ENCODE measurements at places on chromosomes 5 and 9. TPM values are rescaled to one million over a fixed set of nuclear protein-coding genes. Genes with fewer than 3 reads are reported as not detected.
A peak's percentile ranks its signal among the peaks of the same experiment; 100 is the strongest.

DNA sequence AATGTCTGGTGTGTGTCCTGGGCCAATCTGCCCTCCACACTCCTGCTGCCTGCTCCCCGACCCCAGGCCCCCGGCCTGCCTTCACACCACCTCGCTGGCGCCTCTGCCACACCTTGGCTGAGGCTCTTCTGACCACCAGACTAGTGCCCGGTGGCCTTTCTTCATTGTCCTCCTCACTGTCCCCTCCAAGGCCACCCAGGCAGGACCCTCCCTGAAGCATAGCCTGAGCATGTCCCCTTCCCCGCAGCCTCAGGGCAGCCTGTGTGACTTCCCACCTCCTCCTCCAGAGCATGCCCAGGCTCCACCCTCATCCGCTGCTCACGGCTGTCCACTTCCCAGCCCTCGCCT lies 154.6 kb downstream of the OLFM1 start:
- H3K27me3 ChIP-seq, result no peaks in the 10 kb centered on the region
- no peaks in the 10 kb centered on the region for H3K36me3 ChIP-seq
- no peak for DNase-seq
- H3K4me3 ChIP-seq, result no peak overlapping the region

The MEGF10 gene
- polyA plus RNA-seq, result 0.10 TPM

- no peak for DNase-seq
- no peaks in the 10 kb centered on the region for H3K27me3 ChIP-seq
- no peaks in the 10 kb centered on the region for H3K36me3 ChIP-seq
- H3K4me1 ChIP-seq, result no peaks in the 10 kb centered on the region
- H3K27ac ChIP-seq, result no peak overlapping the region
Observed at GRCh38 chr5:100595812-100596173, 60.6 kb downstream of the FAM174A start.

GRCh38 chr5:154593071-154593470 lies 115.0 kb upstream of the HAND1 start:
- no peaks in the 10 kb centered on the region for H3K27me3 ChIP-seq
- no peak overlapping the region for H3K27ac ChIP-seq
- H3K4me3 ChIP-seq, result no peak overlapping the region
- H3K4me1 ChIP-seq, result no peaks in the 10 kb centered on the region
- H3K36me3 ChIP-seq, result no peaks in the 10 kb centered on the region
- no peak for DNase-seq

- H3K4me3 ChIP-seq, result no peak overlapping the region
- no peaks in the 10 kb centered on the region for H3K27me3 ChIP-seq
Observed at GRCh38 chr5:147170603-147171002, 64.2 kb upstream of the STK32A start.

The BHMT2 gene
- 18.4 TPM for polyA plus RNA-seq

DNA sequence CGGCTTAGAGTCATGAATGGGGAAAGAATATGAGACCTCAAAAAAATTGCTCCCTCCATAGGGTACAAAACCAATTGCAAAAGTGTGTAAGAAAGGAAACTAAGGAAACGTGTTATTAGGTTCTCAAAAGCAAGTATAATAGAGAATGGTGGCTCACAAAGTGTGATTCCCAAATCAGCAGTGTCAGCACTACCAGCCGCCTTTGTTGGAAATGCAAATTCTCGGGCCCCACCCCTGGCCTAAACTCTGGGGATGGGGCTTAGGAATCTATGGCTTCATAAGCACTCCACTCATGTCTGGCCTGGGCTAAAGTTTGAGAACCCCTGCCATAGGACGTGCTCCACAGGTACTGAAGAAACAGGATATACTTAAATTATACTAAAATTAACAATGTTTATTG lies 1.6 kb upstream of the CCDC69 start:
- H3K27ac ChIP-seq, result no peak overlapping the region
- H3K36me3 ChIP-seq, result no peaks in the 10 kb centered on the region

DNA sequence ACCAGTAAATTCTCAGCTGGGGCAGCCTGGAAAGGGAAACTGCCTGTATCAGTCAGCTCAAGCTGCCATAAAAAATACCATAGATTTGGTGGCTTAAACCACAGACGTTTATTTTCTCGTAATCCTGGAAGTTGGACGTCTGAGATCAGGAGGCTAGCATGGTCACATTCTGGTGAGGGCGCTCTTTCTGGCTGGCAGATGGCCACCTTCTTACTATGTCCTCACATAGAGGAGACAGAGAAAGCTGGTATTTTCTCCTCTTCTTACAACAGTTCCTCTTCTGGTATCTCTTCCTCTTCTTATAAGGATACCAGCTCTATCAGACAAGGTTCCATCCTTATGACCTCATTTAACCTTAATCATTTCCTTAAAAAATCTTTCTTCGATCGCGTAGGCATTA lies 50.5 kb upstream of the RFX3 start:
- H3K4me1 ChIP-seq, result no peaks in the 10 kb centered on the region
- H3K36me3 ChIP-seq, result no peaks in the 10 kb centered on the region
- no peak overlapping the region for H3K27ac ChIP-seq
- DNase-seq, result no peak
- no peaks in the 10 kb centered on the region for H3K27me3 ChIP-seq
- no peak overlapping the region for H3K4me3 ChIP-seq

GRCh38 chr5:170769898-170770416 lies 13.6 kb upstream of the GABRP start:
- no peak overlapping the region for H3K27ac ChIP-seq
- DNase-seq, result no peak
- no peak overlapping the region for H3K4me3 ChIP-seq
- no peaks in the 10 kb centered on the region for H3K36me3 ChIP-seq
- H3K4me1 ChIP-seq, result no peaks in the 10 kb centered on the region
- no peaks in the 10 kb centered on the region for H3K27me3 ChIP-seq

The ZMAT2 gene
- polyA plus RNA-seq, result 59.3 TPM

- no peak overlapping the region for H3K4me3 ChIP-seq
- H3K27me3 ChIP-seq, result no peaks in the 10 kb centered on the region
- H3K27ac ChIP-seq, result no peak overlapping the region
- no peak for DNase-seq
- H3K36me3 ChIP-seq, result no peaks in the 10 kb centered on the region
Observed at GRCh38 chr5:43149231-43149630, 28.5 kb downstream of the ZNF131 start.

GRCh38 chr5:77774981-77775789 lies 954 bp downstream of the TBCA start:
- no peaks in the 10 kb centered on the region for H3K27me3 ChIP-seq
- H3K4me3 ChIP-seq, result peak overlapping the region; percentile 97
- H3K27ac ChIP-seq, result peak overlapping the region; percentile 80

- no peaks in the 10 kb centered on the region for H3K27me3 ChIP-seq
- no peak overlapping the region for H3K4me3 ChIP-seq
- no peaks in the 10 kb centered on the region for H3K36me3 ChIP-seq
- H3K4me1 ChIP-seq, result no peaks in the 10 kb centered on the region
- no peak for DNase-seq
Observed at GRCh38 chr5:134995850-134996402, 28.2 kb downstream of the CATSPER3 start.

- DNase-seq, result no peak
Observed at GRCh38 chr9:111805830-111806241, 11.1 kb upstream of the SHOC1 start.

DNA sequence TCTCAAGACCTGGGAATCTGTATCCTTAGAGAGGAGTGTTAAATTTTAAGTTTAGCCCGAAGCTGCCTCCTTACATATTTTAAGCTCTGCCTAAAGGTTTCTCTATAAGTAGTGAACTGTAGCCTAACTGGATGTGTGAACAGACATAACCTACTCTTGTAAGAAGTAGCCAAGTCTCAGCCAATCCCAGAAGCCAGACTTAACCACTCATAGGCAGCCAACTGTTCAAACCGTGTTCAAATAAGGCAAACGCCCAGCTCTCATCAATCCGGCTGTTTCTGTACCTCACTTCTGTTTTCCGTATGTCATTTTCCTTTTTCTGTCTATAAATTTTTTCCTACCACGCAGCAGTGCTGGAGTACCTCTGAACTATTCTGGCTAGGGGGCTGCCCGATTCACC lies 58.7 kb upstream of the HRH2 start:
- no peaks in the 10 kb centered on the region for H3K36me3 ChIP-seq
- no peak overlapping the region for H3K27ac ChIP-seq
- no peaks in the 10 kb centered on the region for H3K4me1 ChIP-seq
- no peak for DNase-seq
- no peaks in the 10 kb centered on the region for H3K27me3 ChIP-seq

The ECM2 gene
- polyA plus RNA-seq, result 88.8 TPM

GRCh38 chr5:62340392-62340791 lies 34.4 kb downstream of the KIF2A start:
- no peaks in the 10 kb centered on the region for H3K27me3 ChIP-seq
- no peak for DNase-seq
- no peak overlapping the region for H3K4me3 ChIP-seq
- H3K27ac ChIP-seq, result no peak overlapping the region

The GRPEL2 gene
- polyA plus RNA-seq, result 6.8 TPM

GRCh38 chr5:34490506-34491250 lies 165.4 kb upstream of the RAI14 start:
- no peak overlapping the region for H3K27ac ChIP-seq
- H3K4me3 ChIP-seq, result no peak overlapping the region
- H3K27me3 ChIP-seq, result no peaks in the 10 kb centered on the region

DNA sequence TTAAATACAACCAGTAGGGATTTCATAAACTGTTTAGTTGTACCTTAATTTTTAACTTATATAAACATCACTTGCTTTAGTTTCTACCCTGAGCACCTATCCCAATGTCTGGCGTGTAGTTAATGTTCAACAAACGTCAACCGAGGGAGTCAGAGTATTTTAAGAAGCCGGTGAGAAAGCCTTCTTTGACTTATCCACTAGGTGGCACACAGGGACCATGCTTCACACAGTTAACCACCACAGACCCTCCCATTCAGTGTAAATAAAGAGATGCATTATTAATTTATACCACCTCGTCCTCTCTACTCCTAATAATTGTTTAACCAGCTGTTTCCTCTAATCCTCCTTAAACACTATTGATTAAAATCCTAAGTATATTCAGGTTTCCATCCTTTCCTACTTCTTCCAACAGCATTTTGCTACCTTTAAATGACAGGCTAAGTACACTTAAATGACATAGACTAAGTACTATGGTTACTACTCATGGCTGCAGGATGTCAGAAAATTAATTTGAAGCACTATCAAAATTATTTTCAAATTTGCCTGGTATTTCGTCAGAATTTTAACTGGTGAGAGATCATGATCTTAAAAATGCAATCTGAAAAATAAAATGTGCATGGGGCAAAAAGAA lies 2.3 kb downstream of the HAPLN1 start:
- no peak overlapping the region for H3K4me3 ChIP-seq
- no peaks in the 10 kb centered on the region for H3K27me3 ChIP-seq
- no peaks in the 10 kb centered on the region for H3K36me3 ChIP-seq
- H3K27ac ChIP-seq, result no peak overlapping the region

DNA sequence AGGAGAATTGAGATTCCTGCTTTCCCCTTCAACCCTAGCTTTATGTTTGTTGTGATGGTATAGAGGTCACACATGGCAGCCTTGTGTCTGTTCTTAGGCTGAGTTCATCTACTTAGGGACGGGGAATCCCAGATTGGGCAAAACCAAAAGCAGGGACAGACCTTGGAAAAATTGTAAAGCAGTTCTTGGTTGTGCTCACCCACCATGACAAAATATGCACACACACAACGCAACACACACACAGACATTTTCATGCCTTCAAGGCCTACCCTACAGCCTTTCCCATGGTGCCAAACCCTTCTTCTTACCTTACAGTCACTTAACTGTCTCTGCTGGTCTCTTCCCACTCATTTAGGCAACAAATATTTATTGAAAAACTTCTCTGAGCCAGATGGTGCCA lies 14.8 kb downstream of the PCDHGC5 start:
- no peak for DNase-seq
- H3K27me3 ChIP-seq, result no peaks in the 10 kb centered on the region
- H3K36me3 ChIP-seq, result no peaks in the 10 kb centered on the region
- no peak overlapping the region for H3K27ac ChIP-seq
- H3K4me1 ChIP-seq, result peaks cover 8% of the 10 kb centered on the region

The TRAF2 gene
- 7.6 TPM for polyA plus RNA-seq

The HK3 gene
- 1.0 TPM for polyA plus RNA-seq

The DMRT3 gene
- polyA plus RNA-seq, result 0.17 TPM

GRCh38 chr5:96463091-96463490 lies 30.0 kb upstream of the PCSK1 start:
- H3K27me3 ChIP-seq, result no peaks in the 10 kb centered on the region
- no peak for DNase-seq
- no peaks in the 10 kb centered on the region for H3K36me3 ChIP-seq
- H3K27ac ChIP-seq, result no peak overlapping the region

The CCL21 gene
- polyA plus RNA-seq, result 39.9 TPM

The SLC46A2 gene
- 0.04 TPM for polyA plus RNA-seq

The GTF3C4 gene
- polyA plus RNA-seq, result 14.6 TPM

The KCNV2 gene
- polyA plus RNA-seq, result not detected

GRCh38 chr5:154793599-154794524 lies 38.7 kb downstream of the LARP1 start:
- H3K4me1 ChIP-seq, result peaks cover 16% of the 10 kb centered on the region
- H3K4me3 ChIP-seq, result no peak overlapping the region
- no peaks in the 10 kb centered on the region for H3K27me3 ChIP-seq

- H3K27ac ChIP-seq, result no peak overlapping the region
- no peaks in the 10 kb centered on the region for H3K27me3 ChIP-seq
- H3K4me1 ChIP-seq, result no peaks in the 10 kb centered on the region
Observed at GRCh38 chr9:136291306-136292025, 12.4 kb downstream of the CCDC187 start.

The AK1 gene
- polyA plus RNA-seq, result 87.4 TPM

The ARHGEF28 gene
- 21.5 TPM for polyA plus RNA-seq

DNA sequence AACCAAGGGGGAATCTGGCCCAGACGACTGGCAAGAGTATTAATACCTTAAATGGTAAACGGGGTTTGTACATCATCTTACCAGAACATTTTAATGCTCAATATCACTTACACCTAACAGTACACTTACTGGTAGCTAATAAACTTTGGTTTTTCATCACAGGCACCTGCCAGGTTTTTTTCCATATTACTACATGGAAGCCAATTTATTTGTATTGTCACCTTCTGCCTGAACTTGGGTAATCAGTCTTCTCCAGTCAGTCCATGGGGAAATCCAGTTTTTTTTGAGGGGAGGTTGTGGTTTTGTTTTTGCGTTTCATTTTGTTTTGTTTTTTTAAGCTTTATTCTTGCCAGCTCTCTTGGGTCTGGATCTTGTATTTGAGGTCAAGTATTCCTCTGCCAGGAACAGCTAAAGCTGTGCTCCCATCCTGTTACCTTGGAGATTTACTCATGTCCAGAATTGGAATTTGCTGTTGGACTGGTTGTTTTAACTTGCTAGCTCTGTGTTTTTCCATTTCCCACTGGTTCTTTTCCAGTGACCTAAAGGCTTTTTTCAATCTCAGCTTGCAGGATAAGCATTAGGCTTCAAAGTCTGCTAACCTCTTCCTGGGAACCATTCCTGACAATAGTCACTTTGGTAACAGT lies 11.1 kb upstream of the NADK2 start:
- H3K4me3 ChIP-seq, result no peak overlapping the region
- no peaks in the 10 kb centered on the region for H3K27me3 ChIP-seq
- H3K4me1 ChIP-seq, result no peaks in the 10 kb centered on the region
- DNase-seq, result no peak
- H3K27ac ChIP-seq, result peak overlapping the region; percentile 13

GRCh38 chr9:28981711-28982110 lies 1408.4 kb upstream of the C9orf72 start:
- no peaks in the 10 kb centered on the region for H3K27me3 ChIP-seq
- no peak overlapping the region for H3K4me3 ChIP-seq
- no peak for DNase-seq
- H3K36me3 ChIP-seq, result no peaks in the 10 kb centered on the region

The CRB2 gene
- polyA plus RNA-seq, result 0.15 TPM

GRCh38 chr5:141866096-141866495 lies 12.1 kb downstream of the PCDH1 start:
- no peaks in the 10 kb centered on the region for H3K4me1 ChIP-seq
- H3K36me3 ChIP-seq, result no peaks in the 10 kb centered on the region
- H3K4me3 ChIP-seq, result no peak overlapping the region
- no peaks in the 10 kb centered on the region for H3K27me3 ChIP-seq
- no peak overlapping the region for H3K27ac ChIP-seq

GRCh38 chr9:126844085-126844484 lies 16.4 kb upstream of the ZBTB34 start:
- no peak overlapping the region for H3K27ac ChIP-seq
- H3K4me3 ChIP-seq, result no peak overlapping the region
- no peaks in the 10 kb centered on the region for H3K27me3 ChIP-seq
- no peak for DNase-seq

All from ovary (tissue), 10 donors.